ENCODE measurements at places on chromosomes 3 and 15. TPM values are rescaled to one million over a fixed set of nuclear protein-coding genes. Genes with fewer than 3 reads are reported as not detected.

DNA sequence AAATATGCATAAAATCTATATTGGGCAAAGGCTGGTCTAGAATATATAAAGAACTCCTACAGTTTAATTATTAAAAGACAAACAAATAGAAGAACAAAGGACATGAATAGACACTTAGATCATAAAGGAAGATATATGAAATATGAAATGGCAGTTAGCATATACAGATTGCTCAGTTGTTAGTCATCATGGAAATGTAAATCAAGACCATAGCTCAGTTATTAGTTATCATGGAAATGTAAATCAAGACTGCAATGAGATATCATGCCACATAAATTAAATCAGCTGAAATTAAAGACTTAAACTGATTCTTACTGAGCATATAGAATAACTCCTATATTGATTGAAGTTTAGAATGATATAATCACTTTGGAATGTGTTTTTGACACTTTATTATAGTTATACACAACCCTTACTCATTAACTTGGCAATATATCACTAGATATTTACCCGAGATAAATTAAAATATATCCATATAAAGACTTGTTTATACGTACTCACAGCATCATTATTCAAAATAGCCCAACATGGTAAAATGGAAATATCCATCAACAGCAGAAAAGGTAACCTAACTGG, 45.2 kb upstream of the GOLGA8B start:
- DNase-seq, result no peak

DNA sequence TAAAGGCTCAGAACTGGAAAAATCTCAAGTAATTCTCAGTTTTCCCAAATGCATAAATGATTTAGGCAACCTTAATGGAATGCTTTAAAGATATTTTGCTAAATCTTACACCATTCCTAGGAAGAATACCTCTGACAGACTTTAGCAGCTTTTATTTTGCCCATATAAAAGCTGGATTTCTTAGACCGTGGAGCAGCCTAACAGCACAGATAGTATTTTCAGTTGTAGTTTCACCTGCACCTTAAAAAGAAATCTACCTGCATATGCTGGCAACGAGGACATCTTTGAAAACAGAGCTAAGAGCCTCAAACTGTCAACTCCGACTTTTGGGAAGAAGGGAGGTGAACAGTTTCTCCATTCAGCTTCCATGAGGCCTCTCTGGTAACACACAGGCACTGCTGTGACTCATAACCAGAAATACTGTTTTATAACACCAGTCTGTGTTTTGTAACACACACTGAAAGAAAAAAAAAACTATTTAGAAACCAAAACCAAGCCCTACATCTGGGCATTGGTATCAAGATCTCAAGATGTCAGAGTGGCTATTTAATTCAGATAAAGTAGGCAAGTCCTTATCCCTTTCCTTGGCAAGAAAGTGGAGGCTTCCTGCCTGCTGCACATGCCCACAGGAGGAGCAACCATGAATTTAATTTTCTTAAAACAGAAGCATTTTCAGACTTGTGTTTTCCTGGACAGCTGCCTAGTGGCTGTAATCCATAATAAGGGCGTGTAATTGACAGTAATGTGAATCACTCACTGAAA, 181.5 kb upstream of the ICE2 start:
- peak; percentile 59 for DNase-seq

DNA sequence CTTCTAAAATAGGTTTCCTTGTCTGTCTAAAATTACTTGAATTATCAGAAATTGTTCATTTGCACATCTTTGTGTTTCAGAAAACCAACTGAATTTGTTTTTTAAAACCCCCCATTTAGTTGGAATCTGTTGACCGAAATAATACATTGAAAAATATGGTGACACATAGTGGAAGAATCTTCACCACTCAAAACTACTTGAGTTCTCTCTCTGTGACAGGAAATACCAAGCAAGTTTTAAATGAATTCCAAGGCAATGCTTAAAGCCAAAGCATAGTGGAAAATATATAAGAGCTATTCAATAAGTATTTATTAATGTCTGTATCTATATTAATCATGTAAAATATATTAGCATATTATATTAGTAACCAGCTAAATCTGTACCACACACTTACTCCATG, 224.9 kb upstream of the COL8A1 start:
- no peak for DNase-seq

DNA sequence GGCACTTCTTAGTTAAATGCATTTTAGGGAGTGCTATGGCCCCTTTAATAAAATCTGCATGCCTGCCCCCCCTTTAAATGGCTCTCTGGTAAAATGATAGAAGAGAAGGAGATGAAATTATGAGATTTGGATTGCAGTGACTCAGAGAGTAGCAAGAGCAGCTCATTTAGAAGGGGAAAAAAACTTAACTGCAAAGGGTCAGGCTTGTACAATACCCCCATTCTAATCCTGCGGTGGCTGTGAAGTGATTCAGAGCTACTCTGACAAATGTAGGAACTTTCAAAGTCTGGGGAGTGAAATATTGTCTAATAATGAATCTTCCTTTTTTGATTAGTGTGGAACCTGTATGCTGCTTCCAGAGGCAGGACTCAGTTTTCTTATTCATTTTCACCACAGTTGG, 44.1 kb upstream of the TBC1D23 start:
- DNase-seq, result no peak

DNA sequence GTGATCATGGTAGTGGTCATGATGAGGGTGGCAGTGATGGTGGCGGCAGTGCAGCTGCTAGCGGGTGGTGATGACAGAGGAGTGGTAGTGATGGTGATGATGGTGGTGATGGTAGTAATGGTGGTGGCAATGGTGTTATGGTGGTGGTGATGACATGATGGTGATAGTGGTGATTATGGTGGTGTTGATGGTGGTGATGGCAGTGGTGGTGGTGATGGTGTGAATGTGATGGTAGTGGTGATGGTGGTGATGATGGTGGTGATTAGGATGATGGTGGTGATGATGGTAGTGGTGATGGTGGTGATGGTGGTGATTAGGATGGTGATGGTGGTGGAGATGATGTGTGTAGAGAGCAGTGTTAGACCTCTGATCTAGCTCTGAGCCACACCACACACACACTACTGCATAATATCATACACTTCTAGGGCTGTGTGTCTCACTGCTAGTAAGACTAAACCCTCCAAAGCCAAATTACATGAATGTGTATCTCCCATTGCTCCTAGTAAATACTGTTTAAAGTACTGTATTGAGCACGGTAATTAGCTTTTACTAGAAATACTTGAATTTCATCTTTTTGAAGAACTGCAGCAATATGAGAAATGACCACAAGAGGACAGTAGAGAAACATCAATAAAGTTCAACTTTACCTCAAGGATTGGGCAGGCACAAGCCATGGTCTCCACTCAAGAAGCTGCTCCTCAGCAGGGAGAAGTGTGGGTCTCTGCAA, 28.8 kb downstream of the TMED3 start:
- peak; percentile 23 for DNase-seq

DNA sequence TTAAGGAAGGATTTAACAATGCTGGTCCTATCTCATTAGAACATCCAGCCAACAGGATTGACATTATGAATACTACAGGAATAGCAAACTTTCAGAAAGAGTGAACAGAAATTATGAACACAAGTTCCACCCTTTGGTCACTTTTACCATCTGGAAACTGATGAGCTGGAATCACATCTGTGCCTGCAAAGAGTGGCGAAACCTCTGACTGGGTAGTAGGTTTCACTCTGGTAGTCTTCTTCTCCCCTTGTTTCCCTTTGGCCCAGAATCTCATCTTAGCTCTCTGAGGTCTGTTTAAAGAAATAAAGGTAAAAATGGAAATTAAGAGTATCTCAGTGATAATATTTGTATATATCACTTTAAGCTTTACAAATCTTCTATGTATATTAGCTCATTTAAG, 73.1 kb downstream of the NR2E3 start:
- no peak for DNase-seq

DNA sequence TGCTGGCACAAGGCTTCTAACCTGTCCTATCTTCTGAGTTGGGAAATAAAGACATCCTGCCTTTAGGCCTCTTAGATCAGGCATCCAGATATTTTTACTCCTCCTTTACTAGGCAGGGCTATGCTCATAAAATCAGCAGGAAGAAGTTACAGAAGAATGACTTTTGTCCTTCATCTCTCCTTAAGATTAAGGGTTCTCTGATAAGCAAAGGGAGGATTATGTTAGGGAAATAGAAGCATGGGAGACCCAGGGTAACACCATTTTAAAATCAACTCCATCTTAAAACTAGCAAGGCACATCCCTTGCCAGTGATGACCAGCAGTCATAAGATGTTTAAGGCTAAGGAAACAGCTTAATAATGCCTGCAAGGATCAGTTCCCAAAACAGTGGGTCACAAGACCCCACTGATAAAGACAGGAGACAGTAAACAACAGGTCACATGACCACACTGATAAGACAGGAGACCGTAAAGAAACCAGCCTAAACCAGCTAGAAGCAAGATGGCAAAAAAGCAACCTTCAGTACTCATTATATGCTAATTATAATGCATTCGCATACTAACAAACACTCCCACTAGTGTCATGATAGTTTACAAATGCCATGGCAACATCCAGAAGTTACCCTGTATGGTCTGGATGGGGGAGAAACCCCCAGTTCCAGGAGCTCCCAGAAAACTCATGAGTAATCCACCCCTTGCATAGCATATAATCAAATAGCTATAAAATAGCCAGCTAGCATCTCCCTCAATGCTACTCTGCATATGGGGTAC, 14.5 kb upstream of the EHHADH start:
- DNase-seq, result no peak

DNA sequence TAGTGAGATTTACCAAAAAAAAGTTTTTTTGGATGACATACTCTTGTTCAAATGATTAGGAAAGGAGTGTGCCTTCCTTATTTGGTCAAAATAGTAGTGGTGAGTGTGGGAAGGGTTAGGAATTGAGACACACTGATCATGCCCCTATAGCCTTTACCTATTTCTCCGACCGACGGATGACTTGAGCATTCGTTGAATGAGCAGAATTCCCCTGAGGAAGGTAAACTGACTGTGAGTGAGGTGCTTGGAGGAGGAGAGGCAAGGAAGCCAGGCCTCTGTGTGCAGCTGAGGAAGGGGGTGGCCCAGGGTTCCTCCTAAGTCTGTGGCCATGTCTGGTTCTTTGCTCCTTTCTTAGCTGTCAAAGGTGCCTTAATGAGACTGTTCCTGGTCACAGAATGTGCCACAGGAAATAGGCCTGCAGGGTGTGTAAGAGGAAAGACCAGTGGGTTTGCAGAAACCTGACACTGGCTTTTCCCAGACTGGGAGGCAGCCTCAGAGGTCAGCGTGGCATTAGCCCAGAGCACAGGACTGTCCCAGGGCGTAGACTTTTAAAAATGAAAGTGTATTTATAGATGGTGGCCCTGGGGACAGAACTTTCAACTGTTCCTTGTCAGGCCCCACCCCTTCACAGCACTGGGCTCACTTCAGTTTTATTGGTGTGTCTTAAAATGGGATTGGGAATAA, 307.7 kb upstream of the C2CD4B start:
- peak; percentile 44 for DNase-seq

GRCh38 chr3:151925419-151925818, 52.0 kb downstream of the SUCNR1 start:
- peak; percentile 73 for DNase-seq

- DNase-seq, result peak; percentile 24
Observed at GRCh38 chr3:153162513-153163392, 727 bp downstream of the RAP2B start.

DNA sequence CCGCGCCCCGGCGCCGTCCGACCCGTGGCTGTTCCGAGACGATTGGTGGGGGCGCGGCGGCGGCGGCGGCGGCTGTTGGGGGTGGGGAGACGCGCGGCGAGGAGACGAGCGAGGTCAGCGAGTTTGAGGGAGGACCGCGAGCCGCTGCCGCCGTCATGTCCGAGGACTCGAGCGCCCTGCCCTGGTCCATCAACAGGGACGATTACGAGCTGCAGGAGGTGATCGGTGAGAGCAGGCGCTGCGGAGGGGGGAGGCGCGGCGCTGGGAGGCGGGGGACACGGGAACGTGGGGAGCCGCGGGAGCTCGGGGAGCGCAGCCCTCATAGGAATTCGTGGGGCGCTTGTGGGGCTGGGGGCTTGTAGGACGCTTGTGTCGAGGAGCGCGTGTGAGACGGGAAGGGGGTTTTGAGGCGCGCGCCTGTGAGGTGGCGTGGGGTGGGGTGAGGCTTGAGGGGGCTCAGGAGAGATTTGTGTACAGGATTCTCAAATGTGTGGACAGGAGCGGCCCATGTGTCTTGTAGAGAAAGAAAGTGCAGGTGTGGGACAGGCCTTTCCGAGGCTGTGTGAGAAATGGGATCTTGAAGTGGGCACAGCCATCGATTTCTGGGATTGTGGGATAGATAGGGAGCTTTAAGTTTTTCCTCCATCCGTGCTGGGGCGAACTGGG, 518 bp downstream of the OXSR1 start:
- DNase-seq, result no peak

DNA sequence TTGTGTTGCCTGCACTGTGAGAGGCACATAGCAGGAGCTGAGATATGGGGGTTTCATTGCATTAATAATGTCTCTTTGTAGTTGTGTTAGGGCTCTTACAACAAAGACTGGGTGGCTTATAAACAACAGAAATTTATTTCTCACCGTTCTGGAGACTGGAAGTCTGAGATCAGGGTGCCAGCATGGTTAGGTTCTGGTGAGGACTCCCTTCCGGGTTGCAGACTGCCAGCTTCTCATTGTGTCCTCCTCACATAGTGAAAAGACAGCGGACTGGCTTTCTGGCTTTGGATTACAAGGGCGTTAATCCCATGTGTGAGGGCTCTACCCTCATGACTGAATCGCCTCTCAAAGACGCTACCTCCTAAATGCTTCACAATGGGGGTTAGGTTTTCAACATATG, 20.6 kb downstream of the TMEM108 start:
- no peak for DNase-seq

Gene GMNC
- not detected for total RNA-seq

Gene TRIM42
- total RNA-seq, result not detected

Gene TRPM1
- not detected for total RNA-seq

Gene SYNM
- total RNA-seq, result 6.6 TPM
